ENCODE measurements at places on chromosomes 4 and X.

DNA sequence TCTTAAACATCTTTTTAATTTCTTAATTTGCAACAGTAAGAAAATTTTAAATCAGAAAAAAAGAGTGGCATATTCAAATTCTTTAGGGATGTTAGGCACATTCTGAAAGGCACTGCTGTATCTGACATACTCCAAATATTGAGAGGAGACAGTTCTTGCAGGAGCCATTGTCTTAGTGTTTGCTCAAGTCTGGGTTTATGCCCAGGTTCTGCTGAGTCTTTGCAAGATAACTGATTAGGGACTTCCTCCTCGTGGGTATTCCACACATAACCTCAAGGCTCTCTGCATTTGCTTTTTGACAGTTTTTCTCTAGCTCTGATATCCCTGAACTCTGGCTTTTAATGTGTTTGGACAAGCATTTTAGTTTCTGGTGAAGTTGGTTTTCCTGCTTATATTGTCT, 52.6 kb downstream of the RPS3A start:
- DNase-seq, result no peak

DNA sequence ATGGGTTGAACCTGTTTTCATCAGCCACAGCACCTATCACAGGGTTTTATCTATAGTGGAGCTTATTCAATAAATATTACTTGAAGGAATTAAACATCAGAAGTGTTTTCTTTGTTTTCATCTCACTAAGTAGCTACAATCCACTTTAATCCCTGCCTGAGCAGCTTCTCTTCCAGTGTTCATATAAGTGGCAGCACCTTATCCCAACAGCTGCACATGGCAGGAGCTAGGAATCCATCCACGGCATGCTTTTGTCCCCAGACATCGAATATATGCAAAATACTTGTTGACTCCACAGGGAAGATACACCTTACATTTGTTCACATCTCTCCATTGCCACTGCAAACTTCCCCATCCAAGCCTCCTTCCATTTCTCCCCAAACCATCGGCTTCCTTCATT, 549.8 kb upstream of the FAM241A start:
- DNase-seq, result no peak

- no peak for DNase-seq
Measured at GRCh38 chrX:16658284-16658683, 8.3 kb downstream of the S100G start.

DNA sequence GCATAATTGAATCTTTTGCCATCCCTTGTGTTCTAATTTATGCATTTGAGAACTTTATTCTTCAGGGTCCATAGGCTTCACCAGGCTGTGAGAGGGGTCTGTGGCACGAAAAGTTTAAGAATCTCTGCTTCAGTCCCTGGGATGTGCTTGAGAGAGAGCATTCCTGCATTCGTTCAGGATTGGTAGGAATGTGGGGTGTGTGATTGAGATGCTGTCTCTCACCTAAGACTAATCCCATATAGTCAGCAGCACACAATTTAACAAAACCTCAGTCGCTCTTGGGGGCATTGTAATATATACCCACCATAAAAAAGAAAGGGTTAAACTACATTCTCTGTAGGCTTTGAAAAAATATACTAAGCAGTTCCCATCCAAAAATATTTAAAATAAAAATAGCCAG, 41.7 kb downstream of the PTTG2 start:
- no peak for DNase-seq

GRCh38 chrX:13690836-13691235, 1.9 kb downstream of the RAB9A start:
- DNase-seq, result no peak

- DNase-seq, result no peak
Measured at GRCh38 chr4:161101881-161102280, 1061.9 kb downstream of the FSTL5 start.

- no peak for DNase-seq
Measured at GRCh38 chrX:9227276-9227675, 193.3 kb upstream of the FAM9B start.

DNA sequence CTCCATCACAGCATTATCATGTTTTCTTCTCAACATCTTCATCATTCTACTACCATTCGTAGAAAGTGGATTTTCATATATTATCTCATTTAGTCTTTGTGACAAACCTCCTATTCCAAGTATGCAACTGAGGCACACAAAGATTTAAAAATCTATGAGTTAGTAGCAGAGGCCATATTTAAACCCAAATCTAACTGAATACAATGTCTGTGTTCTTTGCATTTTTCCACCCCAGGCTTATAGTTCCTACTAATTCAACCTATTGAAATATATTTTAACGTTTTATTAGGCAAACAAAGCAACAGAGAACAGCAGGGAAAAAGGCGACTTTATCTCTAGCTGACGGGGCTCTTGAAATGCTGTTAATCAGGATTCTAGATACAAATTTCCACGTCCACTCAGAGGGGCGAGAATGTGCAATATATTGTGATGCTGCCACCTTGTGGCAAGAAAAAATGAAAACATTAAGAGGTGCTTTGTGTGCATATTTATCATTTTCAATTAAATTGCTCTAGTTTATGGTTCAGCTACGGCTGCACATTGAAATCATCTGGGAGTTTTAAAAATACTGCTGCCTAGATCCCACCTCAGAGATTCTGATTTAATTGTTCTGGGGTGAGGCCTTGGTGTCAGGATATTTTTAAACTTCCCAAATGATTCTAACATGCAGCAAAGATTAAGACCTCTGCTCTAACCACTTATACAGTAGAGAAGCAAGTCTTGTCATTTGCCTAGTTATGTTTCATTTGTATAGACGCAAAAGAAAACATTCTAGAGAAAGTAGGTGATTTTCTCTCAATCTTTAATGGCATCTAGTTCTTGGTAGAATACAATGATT, 315.9 kb downstream of the MAPK10 start:
- DNase-seq, result no peak

DNA sequence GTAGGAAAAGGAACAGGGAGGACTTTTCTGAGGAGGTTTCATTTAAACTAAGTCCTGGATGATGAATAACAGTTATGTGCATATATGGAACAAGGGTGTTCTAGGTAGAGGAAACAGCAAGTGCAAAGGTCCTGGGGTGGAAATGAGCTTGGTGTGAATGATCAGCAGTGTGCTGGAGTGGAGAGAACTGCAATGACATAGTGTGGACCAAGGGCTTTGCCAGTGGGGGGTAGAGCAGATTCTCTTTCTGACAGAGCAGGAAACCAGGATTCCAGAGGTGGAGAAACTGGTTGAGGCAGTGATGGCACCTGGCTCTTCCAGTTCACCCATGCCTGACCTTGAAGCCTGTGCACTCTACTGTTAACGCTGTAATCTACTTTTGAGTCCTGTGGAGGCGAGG, 1.7 kb downstream of the PPP1R3F start:
- DNase-seq, result no peak

- DNase-seq, result peak; percentile 71
Measured at GRCh38 chrX:9708923-9709553, 56.6 kb downstream of the GPR143 start.

GRCh38 chr4:184951668-184952160, 66.6 kb upstream of the HELT start:
- no peak for DNase-seq

DNA sequence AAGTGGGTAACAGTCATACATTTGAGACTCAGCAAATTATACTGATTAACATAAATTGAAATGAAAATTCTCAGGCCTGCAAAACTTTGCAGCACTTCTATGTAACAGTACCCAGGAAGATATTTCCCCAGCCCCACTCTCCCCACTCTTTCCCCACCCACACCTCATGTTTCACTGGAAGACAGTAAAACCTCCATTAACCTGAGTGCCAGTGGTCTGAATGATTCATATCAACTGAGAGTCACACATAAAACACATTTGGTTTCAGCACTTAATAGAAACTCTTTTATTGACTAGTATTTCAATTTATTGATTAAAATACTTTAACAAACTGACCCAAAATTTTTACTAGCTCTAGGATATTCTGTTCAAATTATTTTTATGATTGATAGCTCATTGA, 6.9 kb downstream of the CXCL6 start:
- no peak for DNase-seq

DNA sequence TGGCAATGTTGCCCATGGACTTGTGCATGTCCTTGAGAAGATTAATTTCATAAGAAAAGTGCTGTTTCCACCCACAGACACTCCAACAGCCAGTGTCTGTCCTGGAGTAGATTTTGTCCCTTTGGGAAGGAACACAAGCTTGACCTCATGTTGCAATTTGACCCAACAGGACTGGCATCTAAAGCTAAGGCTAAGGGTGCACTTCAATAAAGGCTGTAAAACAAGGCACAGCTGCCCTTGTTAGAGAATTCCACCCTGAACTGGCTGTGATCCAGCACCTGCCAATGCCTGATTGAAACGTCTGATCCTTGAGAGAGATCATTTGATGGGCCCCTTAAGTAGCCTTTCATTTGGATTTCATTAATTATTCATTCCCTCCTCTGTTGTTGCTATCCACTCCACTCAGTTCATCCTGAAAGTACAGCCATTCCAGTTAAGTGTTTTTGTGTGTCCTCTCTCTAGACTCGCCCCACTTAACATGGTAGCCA, 56.2 kb downstream of the CD99L2 start:
- DNase-seq, result no peak

DNA sequence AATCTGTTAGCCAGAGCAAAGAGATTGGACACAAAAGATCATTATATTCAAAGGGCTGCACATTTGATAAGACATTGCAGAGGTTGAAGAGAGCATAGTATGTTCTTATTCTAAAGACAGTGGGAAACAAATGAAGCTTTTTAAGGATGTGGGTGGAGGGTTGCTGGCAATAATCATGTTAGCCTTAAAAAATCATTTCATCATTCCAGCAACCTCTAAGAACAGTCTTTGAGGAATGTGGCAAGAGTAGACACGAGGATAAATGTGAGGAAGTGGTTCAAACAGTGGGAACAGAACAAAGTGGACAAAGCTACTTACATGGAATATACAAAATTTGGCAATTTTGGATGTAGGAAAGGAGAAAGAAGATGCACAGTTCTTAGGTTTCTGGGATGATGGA, 167.3 kb upstream of the SPRY1 start:
- no peak for DNase-seq

DNA sequence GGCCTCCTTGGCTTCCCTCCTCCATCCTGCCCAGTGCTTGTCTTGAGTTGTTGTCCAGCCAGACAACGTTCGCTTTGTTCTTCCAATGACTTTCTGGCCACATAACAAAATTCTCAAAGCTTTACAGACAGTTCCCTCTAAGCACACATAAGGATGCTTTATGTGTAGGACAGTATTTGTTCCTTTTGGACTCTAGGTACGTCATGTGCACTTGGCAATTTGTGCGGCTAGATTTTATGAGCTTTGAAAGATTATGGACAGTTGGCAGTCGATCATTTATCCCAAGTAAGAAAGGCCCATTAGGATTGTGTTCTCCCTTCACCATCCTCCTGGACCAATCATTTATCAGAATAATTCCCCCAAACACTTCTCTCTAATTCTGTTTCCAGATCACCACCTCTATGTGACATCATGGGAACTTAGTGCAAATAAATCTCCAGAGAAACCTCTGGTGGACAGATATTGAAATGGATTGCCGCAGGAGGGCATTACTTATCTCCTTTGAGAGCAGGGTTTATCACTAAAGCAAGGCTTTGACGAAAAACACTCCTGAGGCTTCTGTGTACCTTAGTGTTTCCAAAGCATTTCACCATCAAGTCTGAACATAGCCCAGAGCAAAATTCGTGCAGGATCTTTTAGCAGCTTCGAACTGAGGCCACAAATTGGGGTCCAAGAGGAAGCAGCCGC, 77.4 kb upstream of the BMPR1B start:
- no peak for DNase-seq

DNA sequence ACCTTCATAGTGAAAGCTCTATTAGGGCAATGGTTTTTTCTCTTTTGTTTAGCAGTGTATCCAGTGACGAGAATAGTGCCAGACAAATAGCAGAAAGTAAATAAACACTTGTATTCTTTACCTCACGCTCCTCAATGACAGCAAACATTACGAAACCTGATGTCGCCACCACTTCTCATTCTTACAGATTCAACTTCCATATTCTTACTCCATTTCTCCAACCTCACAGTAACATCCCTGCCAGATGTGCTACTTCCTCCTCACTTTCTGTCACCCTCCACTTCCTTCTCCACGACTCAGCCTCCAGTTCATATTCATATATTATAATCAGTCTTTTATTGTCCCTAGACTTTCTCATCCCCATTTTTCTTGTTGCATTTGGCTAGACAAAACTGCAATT, 1956.2 kb upstream of the AGA start:
- DNase-seq, result no peak

- no peak for DNase-seq
Measured at GRCh38 chrX:9845578-9845952, 59.3 kb downstream of the SHROOM2 start.

GRCh38 chr4:174631901-174632758, 109.8 kb upstream of the HPGD start:
- DNase-seq, result no peak

DNA sequence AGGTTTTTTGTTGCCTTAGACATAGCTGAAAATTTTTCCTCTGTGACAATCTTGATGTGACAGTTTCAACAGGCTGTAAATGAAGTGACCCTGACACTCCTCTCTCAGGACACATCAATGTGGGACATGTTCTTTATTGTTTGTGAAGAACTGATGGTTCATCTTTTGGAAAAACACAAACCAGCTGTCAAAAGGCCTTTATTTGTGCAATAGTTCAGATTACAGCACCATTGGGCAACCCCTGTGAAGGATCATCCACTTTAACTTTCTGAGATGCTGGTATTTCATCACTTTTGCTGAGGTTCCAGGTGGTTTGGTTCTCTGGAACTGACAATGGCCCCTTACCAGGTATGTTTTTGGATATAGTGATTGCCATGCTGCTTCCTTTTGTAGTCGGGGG, 40.3 kb downstream of the OSTC start:
- DNase-seq, result no peak

GRCh38 chr4:88445252-88445651, 11.7 kb upstream of the HERC5 start:
- DNase-seq, result no peak

GRCh38 chrX:44062840-44063239, 89.7 kb upstream of the NDP start:
- DNase-seq, result no peak

Measured in ecto neural progenitor cell (in vitro differentiated cells).